A549 treated with RU486 at 1 μM for 4 hours (cell line): ENCODE measurements at places on chromosomes 7 and 10. TPM values are rescaled to one million over a fixed set of nuclear protein-coding genes. Genes with fewer than 3 reads are reported as not detected.

Gene MACC1
- not detected in 5 replicates for total RNA-seq

Gene CDHR3
- total RNA-seq: 3.8 to 5.6 TPM (median 5.1 TPM) in 5 replicates

Gene ZYX
- total RNA-seq: 142 to 207 TPM (median 178 TPM) in 5 replicates

Gene PTN
- total RNA-seq: not detected in 5 replicates

Gene ENTPD7
- total RNA-seq: 9.8 to 17.3 TPM (median 15.1 TPM) in 5 replicates

Gene CALML3
- not detected in 5 replicates for total RNA-seq

Gene DNAJB6
- total RNA-seq: 97.3 to 152 TPM (median 104 TPM) in 5 replicates

Gene NOS3
- total RNA-seq: 0.15 to 0.55 TPM (median 0.49 TPM) in 5 replicates

Gene ZWINT
- 82.6 to 106 TPM (median 88.6 TPM) in 5 replicates for total RNA-seq

Gene TUBAL3
- 0.13 to 0.48 TPM (median 0.29 TPM) in 5 replicates for total RNA-seq
